ENCODE measurements at places on chromosomes 5 and 9.
A peak's percentile ranks its signal among the peaks of the same experiment; 100 is the strongest.

DNA sequence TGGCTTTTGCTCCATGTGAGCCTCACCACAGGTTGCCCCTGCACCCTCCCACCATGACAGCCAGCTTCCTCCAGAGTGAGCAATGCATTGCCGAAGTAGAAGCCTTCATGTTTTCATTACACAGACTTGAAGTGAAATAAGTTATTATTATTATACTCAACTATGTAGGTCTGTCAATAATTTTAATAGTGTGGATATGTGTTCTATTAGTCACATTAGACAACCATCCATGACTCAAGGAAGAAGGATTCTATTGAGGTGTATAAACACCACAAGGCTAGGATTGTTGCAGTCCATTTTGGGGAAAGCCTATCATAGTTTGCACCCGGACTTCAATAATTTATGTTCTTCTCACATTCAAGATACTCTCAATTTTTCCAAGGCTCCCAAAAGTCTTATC is 369.5 kb downstream of the TAF11L14 start:
- DNase-seq: no peak

- DNase-seq: no peak
Measured at GRCh38 chr5:2031581-2031980, 148.9 kb upstream of the IRX4 start.

DNA sequence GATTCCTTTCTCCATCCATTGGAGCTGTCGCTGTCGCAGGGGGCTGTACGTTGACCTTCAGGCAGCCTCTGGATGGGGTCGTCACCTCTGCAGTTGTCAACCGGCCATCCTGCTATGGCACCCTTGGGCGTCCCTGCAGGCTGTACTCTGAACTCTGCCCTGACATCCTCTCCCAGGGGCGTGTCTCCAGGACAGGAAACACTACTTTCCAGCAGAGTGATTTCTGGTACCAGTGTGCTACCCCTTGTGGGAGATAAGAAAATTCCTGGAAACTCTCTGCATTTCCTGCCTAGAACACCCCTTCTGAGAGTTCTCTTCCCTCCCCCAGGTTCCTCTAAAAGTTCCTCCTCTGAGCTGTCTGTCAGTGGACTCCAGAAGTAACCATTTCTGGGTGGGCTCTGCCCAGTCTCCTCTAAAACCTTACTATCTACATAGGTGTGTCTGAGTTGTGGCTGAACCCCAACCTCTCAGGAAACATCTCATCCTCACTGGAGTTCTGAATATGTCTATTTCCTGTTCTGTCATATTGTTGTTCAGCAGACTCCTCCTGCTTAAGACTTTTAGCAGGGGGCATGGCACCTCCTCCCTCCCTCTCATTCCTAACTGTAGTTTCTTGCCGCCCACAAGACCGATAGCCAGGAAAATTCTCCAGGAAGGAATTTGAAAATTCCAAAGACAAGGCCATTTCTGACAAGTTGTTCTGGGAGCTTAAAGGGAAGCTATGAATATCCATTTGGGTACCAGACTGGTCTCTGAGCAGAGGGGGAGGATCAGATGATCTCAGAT is 145.3 kb upstream of the RASEF start:
- no peak for DNase-seq

DNA sequence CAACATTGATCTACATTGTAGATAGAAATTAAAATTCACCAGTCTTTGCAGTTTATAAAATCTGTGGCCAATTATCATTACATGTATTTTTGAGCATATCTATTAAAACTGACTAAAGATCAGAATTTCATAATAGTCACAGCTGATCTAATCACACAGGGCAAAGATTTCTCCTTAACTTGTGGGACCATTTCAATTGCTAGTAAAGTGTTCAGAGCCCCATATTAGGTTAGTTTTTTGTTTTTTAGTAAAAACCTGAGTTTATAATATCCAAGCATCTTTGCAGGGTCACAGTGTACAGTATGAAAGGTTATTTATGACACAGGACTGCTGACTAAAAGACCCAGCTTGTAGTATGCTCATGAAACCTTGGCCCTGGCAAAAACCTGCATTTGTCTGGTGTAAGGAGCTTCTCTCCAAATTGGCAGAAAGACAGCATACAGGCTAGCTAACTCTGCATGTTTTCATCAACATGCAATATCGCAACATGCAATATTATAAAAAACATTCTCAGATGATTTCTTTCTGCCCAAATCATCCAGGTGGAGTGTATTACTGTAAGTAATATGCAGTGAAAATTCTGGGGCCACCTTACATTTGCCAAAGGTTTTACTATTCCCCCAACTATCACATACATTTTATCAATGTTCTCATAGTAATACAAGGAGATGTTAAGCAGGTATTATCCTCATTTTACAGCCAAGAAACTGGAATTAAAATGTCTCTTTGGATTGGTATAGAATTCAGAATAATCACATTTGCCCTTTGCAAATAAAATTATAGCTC is 37.7 kb upstream of the ALDH1A1 start:
- no peak for DNase-seq

- DNase-seq: no peak
Measured at GRCh38 chr5:526456-527088, 2.3 kb upstream of the SLC9A3 start.

GRCh38 chr9:34957492-34958410 is at the start of gene PHF24:
Gene PHF24 (plus strand): TSS chr9:34958285. CDS start chr9:34971299, 13,014 bp downstream.
- no peak for DNase-seq

- peak; percentile 54 for DNase-seq
Measured at GRCh38 chr9:109520475-109521132, 22.5 kb upstream of the PTPN3 start.

- DNase-seq: no peak
Measured at GRCh38 chr9:38319496-38320173, 72.9 kb upstream of the ALDH1B1 start.

GRCh38 chr5:82018462-82018861 is 46.6 kb downstream of the ATG10 start:
- peak; percentile 33 for DNase-seq

- no peak for DNase-seq
Measured at GRCh38 chr5:8491254-8491653, 622.3 kb downstream of the MTRR start.

DNA sequence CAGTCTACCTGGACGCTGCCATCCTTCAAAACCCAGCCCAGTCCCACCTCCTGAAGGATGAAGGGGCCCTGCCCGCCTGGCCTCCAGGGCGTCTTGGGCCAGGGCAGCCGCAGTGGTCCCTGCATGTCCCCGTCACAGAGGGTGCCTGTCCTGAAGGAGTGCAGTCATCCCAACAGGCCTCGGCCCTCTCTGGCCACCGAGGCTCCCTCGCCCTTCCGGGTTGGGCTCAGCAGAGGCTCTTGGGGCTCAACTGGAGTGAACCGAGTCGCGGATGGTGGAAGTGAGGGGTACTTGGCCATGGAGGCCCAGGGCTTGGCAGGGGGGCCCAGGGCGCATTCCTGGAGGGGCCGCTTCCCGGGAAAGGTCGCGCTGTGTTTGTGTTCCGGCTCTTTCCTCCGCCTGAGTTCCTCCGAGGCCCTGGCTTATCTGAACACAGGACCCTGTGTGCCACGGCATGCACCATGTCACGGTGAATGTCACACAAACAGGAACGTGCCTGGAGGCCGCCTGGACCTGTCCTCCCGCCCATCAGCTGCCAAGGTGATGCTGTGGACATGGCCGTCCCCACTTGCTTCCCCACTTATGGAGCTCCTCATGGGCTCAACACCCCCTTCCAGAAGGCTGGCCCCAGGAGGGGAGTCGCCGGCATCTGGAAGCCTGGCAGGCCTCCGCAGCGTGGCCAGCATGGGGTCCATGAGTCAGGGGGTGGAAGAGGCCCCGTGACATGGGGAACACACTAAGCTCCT is 25.7 kb upstream of the OBP2B start:
- DNase-seq: no peak

GRCh38 chr5:124956471-124957029 is 210.1 kb upstream of the ZNF608 start:
- no peak for DNase-seq

- DNase-seq: no peak
Measured at GRCh38 chr5:41794471-41794870, 75.8 kb downstream of the OXCT1 start.

DNA sequence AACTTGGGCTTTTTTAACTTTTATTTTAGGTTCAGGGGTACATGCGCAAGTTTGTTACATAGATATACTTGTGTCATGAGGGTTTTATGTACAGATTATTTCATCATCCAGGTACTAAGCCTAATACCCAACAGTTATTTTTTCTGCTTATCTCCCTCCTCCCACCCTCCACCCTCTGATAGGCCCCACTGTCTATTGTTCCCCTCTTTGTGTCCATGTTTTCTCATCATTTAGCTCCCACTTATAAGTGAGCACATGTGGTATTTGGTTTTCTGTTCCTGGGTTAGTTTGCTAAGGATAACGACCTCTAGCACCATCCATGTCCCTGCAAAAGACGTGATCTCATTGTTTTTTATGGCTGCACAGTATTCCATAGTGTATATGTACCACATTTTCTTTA is 172.1 kb downstream of the SNCAIP start:
- no peak for DNase-seq

GRCh38 chr9:88746743-88747398 is 211.9 kb downstream of the NXNL2 start:
- DNase-seq: no peak

GRCh38 chr5:172385010-172385563 is 69.2 kb downstream of the SH3PXD2B start:
- DNase-seq: no peak

DNA sequence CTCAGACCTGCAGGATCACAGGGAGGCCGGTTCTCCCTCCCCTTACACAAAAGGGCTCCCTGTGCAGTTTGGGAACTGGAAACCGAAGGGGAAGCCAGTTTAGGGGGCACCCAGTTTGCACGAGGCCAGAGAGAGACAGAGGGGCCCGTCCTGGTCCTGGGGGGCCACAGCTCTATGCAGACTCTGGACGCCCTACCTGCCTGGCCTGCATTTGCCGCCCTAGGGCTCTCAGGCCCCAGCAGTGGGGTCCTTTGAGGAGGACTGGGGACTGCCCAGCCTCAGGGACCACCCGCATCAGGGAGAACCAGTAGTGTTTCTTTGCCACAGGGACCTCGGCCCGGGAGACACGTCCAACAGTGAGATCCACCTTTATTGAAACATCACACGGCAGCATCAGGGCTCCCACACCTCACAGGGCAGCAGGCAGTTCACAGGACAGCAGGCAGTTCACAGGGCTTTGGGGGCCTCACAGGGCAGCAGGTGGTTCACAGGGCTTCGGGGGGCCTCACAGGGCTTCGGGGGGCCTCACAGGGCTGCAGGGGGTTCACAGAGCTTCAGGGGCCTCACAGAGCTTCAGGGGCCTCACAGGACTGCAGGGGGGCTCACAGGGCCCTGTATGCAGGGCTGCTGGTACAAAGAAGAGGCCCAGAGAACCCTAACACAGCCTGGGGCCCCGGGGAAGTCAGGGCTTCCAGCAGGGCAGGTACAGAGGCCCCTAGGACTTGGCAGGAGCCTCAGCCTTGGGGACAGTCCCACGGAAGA is 648 bp upstream of the NSMF start:
- no peak for DNase-seq

GRCh38 chr5:143403334-143403592 is 223 bp downstream of the NR3C1 start:
- no peak for DNase-seq

DNA sequence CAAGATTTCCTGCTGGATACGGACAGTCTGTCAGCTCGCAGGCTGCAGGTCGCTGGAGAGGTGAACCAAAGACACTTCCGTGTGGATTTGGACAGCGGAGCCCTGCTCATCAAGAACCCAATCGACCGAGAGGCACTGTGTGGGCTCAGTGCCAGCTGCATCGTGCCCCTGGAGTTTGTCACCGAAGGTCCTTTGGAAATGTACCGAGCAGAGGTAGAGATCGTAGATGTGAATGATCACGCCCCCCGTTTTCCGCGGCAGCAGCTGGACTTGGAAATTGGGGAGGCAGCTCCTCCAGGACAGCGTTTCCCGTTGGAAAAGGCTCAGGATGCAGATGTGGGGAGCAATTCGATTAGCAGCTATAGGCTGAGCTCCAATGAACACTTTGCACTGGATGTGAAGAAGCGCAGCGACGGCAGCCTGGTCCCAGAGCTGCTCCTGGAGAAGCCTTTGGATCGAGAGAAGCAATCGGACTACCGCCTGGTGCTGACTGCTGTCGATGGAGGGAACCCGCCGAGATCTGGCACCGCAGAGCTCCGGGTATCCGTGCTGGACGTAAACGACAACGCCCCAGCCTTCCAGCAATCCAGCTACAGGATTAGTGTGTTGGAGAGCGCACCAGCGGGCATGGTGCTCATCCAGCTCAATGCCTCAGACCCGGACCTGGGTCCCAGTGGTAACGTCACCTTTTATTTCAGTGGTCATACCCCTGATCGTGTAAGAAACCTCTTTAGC is 658 bp downstream of the PCDHGC4 start:
- DNase-seq: no peak

DNA sequence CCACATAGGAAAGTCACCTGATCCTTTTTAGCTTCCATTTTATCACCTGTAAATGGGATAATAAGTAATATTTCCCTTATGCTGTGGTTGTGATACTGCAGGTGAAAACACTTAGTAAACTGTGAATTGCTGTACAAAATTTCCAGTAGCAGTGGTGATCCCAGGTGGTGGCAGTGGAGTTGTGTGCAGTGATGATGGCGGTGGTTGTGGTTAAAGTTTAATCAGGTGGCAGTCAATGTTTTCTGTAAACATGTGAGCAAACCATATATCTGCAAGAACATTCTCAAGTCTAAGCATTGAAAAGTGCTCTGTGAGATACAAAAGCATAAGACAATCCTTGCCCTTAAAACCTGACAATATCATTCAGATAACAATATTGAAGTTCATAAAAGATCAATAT is 480.2 kb downstream of the RASEF start:
- no peak for DNase-seq

- DNase-seq: no peak
Measured at GRCh38 chr5:173108914-173109313, 35.4 kb upstream of the BNIP1 start.

- DNase-seq: peak; percentile 41
Measured at GRCh38 chr9:128685636-128686489, 3.2 kb upstream of the SET start.

GRCh38 chr5:96761618-96762017 is 46.1 kb downstream of the ERAP1 start:
- DNase-seq: no peak

GRCh38 chr5:87139795-87140194 is 127.9 kb upstream of the RASA1 start:
- DNase-seq: no peak

- DNase-seq: no peak
Measured at GRCh38 chr5:109844148-109844547, 154.4 kb downstream of the MAN2A1 start.

DNA sequence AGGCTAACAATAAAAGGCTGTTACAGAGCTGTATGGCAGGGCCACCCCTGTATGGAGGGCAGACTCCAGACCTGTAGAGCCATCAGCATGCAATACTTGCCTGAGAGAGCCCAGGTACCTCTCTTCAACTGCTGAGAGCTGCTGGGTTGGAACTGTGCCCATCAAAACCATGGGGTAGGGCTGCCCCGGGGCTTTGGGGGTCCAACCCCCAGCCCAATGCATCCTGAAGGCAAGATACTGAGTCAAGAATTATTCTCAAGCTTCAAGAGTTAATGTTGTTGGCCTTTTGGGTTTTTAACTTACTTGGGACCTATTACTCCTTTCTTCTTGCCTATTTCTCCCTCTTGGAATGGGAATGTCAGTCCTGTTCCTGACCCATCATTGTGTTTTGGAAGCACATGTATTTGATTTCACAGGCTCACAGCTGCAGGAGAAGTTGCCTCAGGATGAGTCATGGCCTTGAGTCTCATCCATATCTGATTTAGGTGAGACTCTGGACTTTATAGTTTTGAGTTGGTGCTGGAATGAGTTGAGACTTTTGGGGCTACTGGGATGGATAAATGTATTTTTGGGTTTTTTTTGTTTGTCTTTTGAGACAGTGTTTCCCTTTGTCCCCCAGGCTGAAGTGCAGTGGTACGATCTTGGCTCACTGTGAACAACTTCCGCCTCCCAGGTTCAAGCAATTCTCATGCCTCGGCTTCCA is 21.0 kb upstream of the CDK7 start:
- no peak for DNase-seq

Measured in inflammatory macrophage (primary cell).